ENCODE measurements at places on chromosomes 3 and 15.

DNA sequence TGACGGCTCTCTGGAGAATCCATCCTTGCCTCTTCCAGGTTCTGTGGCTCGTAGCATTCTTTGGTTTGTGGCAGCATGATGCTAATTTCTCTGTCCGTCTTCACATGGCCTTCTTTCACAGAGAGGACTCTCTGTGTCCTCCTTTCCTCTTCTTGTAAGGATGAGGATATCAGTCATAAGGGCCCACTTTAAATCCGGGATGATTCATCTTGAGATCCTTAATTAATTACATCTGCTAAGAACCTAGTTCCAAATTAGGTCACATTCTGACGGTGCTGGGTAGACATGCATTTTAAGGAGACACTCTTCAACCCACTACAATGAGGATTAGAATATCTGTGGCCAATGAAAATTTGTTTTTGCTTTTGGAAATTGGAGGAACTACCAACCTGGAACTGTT, 15.7 kb upstream of the GXYLT2 start:
- DNase-seq = no peak
- H3K36me3 ChIP-seq = no peaks in the 10 kb centered on the region
- H3K27ac ChIP-seq = no peak overlapping the region

- no peak for DNase-seq
- no peak overlapping the region for H3K4me3 ChIP-seq
- H3K4me1 ChIP-seq = no peaks in the 10 kb centered on the region
- H3K27me3 ChIP-seq = no peaks in the 10 kb centered on the region
- H3K36me3 ChIP-seq = no peaks in the 10 kb centered on the region
- H3K27ac ChIP-seq = no peak overlapping the region
These were observed 1024.4 kb upstream of the CADM2 start for GRCh38 chr3:83934192-83935021.

DNA sequence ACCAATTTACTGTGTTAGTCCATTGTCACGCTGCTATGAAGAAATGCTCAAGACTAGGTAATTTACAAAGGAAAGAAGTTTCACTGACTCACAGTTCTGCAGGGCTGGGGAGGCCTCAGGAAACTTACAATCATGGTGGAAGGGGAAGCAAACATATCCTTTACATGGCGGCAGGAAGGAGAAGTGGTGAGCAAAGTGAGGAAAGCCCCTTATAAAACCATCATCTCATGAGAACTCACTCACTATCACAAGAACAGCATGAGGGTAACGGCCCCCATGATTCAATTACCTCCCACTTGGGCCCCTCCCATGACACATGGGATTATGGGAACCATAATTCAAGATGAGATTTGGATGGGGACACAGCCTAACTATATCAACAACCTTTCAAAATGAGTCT, 20.2 kb downstream of the USF3 start:
- peaks cover 17% of the 10 kb centered on the region for H3K36me3 ChIP-seq
- no peak overlapping the region for H3K4me3 ChIP-seq
- H3K27me3 ChIP-seq = no peaks in the 10 kb centered on the region
- no peaks in the 10 kb centered on the region for H3K4me1 ChIP-seq
- peak overlapping the region; percentile 54 for H3K27ac ChIP-seq

DNA sequence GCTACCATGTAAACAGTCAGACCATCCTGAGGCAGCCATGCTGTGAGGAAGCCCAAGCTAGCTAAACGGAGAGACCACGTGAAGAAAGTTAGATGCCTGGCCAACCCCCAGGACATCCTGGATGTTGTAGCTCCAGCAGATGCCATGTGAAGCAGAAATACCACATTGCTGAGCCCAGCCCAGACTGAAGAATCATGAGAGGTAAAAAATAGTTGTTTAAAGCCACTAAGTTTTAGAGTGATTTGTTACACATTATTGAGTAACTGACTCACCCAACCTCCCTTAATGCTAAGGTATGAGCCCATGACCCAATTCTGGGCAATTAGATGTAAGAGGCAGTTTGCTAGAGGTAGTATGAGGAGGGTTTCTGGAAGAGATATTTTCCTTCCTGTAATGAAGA, 200.5 kb downstream of the THRB start:
- H3K27me3 ChIP-seq = no peaks in the 10 kb centered on the region
- H3K27ac ChIP-seq = no peak overlapping the region
- H3K4me3 ChIP-seq = no peak overlapping the region
- no peak for DNase-seq
- H3K36me3 ChIP-seq = no peaks in the 10 kb centered on the region
- no peaks in the 10 kb centered on the region for H3K4me1 ChIP-seq

- DNase-seq = no peak
- H3K27me3 ChIP-seq = no peaks in the 10 kb centered on the region
- H3K4me1 ChIP-seq = peaks cover 11% of the 10 kb centered on the region
- peaks cover 10% of the 10 kb centered on the region for H3K36me3 ChIP-seq
- no peak overlapping the region for H3K4me3 ChIP-seq
These were observed 38.3 kb downstream of the SLC6A6 start for GRCh38 chr3:14440531-14441239.

- H3K27me3 ChIP-seq = no peaks in the 10 kb centered on the region
- H3K4me3 ChIP-seq = no peak overlapping the region
- no peaks in the 10 kb centered on the region for H3K4me1 ChIP-seq
These were observed 51.2 kb downstream of the GASK1A start for GRCh38 chr3:43030162-43030935.
